ENCODE measurements at places on chromosomes 3 and 15.

- no peak for DNase-seq
Observed at GRCh38 chr3:118889691-118890090, 145.0 kb downstream of the IGSF11 start.

GRCh38 chr3:136860541-136860940 is 1.5 kb upstream of the NCK1 start:
- DNase-seq, result no peak

- DNase-seq, result no peak
Observed at GRCh38 chr3:178671791-178672190, 135.6 kb downstream of the KCNMB2 start.

DNA sequence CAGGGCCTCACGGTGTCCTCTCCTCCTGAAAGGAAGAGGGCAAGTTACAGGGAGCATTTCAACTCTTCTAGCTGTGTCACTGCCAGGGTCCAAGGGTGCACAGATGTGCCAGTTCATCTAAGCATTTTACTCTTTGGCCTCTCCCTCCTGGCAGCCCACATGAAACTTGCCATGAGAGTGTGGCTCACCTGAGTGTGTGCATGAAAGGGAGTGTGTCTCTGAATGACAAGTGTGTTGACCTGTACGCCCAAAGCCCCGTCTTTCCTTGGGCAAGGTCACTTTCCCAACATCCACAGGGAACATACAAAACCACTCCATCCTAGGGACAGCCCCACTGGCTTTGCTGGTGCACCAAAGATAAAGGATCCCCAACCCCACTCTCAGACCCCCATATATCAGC is 280.0 kb downstream of the NTRK3 start:
- no peak for DNase-seq

DNA sequence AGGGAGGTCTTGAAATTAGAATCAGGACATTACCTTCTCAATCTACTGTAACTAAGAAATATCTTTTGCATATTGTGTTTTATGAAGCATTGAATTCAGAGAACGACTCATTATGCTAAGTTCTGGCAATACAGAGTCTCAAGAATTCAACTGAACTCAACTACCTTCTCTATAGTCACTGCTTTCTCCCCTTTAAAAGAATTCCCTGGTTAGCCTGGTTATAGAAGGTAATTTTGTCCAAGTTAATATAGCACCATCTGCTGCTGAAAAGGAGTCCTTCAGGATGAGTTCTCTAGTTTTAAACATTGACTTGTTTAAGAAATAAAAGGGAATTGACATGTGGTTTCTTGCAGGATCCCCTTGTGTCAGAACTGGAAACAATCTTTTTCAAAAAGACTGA is 60.2 kb downstream of the IL16 start:
- DNase-seq, result no peak

DNA sequence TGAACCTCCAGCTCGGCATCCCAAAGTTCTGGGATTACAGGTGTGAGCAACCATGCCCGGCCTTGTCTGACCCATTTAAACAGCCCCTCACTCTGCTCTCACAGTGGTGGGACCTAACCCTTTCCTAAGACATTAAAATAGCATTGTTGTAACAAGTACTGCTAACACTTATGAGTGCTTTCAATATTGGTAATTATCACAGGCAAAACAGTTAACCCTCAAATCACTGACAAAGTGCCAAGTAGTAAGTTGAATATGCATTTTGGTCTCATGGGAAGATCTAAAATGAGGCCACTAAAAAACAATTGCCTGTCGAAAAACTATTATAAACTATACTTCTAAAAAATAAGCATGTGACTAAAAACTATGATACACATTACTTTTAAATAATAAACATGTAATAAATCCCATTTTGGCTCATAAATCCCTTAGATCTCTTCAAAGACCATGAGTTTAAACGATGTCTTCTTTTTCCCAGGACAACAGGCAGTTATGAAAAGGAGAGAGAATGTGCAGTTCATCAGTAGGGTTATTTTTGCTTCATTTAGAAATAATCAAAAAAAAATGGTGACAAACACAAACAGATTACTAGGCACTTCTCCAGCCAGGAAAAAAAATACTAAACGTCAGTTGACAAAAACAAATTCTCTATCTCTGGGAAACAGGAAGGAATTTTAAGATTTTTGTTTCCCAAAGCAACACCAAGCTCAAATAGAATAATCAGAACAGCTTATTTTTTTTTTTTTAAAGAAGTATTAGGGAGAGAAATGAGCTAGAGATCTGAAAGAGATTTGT is 95.4 kb downstream of the RFTN1 start:
- DNase-seq, result no peak

- DNase-seq, result no peak
Observed at GRCh38 chr3:8886546-8886945, 76.7 kb downstream of the RAD18 start.

DNA sequence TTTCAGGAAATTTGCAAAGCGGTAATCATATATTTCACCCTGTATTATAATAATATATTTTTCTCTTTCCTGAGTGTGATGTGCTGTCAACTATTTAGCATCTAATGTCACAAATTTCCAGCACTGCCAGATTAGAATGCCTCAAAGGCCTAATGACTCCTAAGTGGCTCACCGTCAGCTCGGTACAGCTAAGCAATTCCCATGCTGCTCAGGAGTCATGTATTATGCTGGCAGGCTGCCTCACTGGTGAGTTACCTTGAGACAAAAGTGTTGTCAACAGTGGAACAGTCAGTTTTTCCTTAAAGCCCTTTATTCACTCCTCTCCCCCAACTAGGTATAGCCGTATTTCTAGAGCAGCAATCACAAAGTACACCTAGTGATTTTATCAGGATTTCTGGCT is 83.6 kb downstream of the NSUN3 start:
- no peak for DNase-seq

DNA sequence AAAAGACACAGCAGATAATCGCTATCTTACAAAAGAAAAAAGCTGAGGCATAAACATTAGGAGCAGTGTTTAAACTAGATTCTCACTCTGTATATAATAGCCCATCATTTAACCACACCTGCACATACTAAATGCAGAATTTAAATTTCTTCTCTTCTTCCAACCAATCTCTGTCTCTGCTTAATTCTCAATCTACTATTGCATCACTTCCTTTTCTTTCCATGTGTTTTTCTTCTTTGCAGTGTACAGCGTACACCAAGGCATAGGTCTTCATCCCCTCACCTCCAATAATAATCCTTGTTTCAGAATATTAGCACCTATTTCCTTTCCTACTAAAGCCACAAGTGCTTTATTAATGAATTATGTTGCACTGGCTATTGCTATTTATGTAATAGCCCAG is 90.9 kb downstream of the NR1I2 start:
- no peak for DNase-seq

DNA sequence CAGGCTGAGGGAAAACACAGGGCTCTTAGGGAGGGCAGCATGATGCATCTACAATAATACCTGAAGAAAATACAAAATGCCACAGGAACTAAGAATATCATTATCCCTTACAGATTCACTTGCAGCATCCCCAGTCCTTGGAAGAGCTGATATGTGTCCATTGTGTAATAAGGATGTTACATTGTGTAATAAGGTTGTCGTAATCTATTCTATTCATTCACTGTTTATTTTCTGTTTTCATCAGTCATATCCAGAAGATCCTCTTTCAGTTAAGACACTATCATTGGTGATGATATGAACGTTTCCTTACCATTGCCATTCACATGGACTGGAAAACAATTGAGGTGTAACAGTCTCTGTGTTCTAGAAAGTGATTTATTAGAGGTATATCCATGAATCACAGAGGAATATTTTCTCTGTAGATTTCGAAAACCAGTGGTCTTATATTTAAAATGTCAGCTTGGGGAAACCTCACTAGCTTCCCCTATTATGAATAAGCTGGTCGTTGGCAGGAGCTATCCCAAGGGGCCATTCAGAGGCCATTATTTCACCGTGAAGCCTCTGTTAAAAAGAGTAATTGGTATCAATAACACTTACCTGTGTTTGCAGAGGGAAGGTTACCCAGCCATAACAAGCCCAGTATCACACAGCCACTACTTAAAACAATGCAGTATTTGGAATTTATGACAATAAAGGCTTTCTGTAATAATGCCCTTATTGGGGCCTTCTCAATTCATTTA is 241.1 kb downstream of the ZNF385D start:
- DNase-seq, result no peak

DNA sequence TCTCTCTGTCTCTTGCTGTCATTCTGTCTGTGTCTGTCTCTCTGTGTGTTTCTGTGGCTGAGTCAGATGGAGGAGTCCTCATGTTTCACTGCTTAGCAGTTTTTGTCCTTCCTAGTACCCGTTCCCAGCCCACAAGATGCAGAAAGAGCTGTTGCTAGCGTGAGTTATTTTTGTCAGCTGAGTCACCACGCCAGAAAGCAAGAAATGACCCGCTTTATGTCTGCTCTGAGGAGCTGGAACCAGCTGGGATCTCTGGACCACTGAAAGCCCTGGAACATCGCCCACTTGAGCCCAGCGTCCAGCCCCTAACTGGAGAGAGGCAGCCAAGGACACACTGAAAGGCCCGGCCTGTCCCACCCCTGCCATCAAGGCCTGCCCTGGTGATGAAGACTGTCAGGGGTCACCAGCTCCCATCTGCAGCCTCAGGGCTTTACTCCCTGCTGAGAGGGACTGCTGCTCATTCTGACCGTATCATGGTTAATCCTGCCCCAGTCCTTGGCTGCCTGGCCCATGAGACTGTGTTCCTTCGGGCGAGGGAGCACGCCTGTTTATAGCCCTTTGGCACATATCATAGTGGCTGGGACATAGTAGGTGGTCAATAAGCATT is 101.7 kb upstream of the TPM1 start:
- DNase-seq, result no peak

- DNase-seq, result no peak
Observed at GRCh38 chr15:52733696-52734255, 54.6 kb upstream of the ATOSA start.

GRCh38 chr3:171788546-171789351 is 21.5 kb downstream of the PLD1 start:
- DNase-seq, result no peak

DNA sequence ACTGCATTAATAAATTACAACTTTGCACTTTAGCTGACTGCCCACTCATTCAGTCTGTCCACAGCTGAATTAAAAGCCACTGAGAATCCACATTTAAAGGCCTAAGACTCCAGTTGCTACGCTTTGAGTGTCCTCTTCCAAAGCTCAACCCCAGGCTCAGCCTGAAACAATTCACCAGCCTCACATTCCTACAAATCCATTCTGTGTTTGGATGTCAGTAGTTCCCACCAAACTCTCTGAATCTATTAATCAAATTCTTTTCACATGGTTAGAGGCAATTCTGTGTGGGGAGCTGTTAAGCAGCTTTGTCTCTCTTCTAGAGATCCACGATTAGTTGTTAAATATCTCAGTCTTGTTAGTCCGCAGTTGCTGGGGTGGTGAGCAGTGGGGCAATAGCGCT is 116.8 kb upstream of the UBE2E2 start:
- DNase-seq, result no peak

- no peak for DNase-seq
Observed at GRCh38 chr15:85031944-85032558, 50.4 kb downstream of the PDE8A start.

GRCh38 chr3:113717818-113718217 is 21.4 kb upstream of the USF3 start:
- DNase-seq, result no peak

DNA sequence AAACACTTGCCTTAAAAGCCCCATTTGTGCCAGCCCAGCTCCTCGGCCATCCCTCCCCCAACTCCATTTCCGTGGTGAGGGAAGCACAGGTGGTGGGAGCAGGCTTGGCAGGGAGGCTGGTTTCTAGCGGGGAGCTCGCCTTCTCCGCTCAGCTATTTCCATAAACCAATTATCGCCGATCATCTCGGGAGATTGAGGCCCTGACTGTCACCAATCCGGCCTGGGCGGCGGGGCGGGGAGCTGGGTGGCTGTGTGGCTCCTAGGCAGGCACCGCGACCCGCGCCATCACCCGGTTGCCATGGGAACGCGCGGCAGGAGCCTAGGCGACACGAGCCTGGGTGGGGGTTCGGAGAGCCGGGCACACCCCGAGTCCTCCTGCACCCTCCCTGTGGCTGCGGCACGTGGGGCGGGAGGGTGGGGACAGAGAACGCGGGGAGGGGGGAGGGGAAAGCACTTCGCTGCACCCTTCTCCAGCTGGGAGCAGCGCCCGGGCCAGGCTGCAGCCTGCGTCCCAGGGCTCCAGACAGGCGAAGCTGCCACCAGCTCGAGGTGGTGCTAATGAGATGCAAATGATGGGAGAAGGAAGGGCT is 9.3 kb downstream of the CCDC33 start:
- DNase-seq, result no peak

DNA sequence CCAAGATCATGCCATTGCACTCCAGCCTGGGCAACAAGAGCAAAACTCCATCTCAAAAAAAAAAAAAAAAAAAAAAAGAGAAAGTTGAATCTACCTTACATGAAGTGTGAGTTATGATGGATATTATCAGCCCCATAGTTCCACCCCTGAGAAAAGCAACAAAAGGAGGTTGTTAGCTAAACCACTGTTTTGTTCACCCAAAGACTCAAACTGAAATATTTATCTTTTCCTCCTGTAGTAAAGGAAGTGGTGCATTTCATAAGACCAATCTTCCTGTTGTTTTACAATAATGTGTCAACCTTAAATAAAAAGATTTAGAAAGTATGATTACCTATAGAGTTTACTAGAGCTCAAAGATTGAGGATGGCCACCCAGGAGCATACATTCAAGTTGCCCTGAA is 18.7 kb upstream of the TRMT10C start:
- no peak for DNase-seq

DNA sequence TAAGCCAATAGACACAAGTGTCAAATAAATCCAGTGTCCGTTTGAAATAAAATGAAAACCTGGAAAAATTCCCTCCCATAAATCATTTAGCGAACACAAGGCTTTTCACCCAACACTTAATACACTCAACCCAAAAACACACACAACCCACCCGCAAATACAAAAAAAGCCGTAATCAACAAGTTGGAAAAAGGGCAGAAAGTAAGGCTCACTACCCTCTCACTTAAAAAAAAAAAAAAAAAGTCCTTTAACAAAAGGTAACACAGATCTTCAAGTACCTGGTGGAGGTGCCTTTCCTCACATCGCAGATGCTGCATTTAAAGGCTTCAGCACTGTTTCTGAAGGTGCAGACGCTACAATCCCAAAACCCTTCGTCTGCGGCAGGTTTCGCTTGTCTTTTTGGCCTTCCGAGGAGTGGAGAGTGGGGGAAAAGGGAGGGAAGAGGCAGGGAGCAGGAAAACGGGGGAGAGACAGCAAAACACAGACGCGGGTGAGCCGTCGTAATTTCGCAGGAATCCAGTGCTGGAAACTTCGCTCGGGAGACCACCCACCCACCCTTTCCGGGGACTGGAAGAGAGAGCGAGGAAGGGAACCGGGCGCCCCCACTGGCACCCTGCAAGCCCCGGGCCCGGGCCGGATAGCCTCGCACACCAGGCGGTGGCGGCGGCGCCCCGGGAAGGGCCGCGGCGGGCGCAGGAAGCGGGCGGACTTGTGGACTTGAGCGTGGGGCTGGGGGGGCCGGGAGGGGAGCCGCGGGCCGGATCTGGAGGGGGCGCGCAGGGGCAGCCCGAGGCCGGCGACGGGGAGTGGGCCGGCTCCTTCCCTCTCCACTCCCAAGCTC is 401.8 kb downstream of the SHQ1 start:
- DNase-seq, result no peak
